ENCODE measurements at places on chromosomes 6 and 20. TPM values are rescaled to one million over a fixed set of nuclear protein-coding genes. Genes with fewer than 3 reads are reported as not detected.

- DNase-seq, result peak; percentile 43
- no peaks in the 10 kb centered on the region for H3K36me3 ChIP-seq
- no peak overlapping the region for H3K4me3 ChIP-seq
- no peaks in the 10 kb centered on the region for H3K27me3 ChIP-seq
These were observed 109.3 kb downstream of the TCP11 start for GRCh38 chr6:35031611-35032529.

Gene RBBP8NL
- total RNA-seq, result 4.2 TPM

Gene FABP7
- not detected for total RNA-seq

DNA sequence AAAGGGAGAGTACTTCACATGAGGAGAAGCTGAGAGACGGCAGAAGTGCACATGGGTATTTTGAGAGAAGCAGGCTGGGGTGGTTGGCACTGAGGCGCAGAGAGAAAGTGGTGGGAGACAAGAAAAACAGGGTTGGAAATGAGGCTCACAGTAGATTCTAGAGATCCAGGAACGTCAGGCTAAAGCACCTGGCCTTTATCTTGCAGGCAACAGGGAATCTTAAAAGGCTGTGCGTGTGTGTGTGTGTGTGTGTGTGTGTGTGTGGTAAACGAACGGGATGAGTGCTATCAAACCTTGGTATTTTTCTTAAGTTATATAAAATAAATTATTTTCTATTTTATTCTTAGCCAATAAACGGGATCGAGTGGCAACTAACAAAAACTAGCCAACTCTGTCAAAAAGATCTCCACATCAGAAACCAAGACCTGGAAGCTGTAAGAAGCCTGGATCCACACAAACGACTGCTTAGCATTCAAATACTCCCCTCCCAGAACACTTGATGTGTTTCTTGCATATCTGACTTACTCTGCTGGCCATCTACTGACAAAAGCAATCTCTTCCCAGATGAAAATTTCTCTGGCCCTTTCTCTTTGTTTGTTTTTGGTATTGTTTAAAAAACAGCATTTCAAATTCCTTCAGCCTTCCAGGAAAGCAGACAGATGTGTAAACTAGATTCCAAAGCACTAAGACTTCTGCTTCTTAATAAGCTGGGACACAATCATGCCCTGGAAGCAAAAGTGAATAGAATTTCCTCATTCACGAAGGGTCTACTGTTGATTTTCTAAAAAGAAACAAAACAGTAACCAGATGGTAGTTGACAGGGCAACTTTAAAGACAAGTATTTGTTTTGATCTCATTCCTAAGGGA is 44.8 kb upstream of the FABP7 start:
- no peaks in the 10 kb centered on the region for H3K4me1 ChIP-seq
- H3K36me3 ChIP-seq, result no peaks in the 10 kb centered on the region
- no peak overlapping the region for H3K27ac ChIP-seq
- no peaks in the 10 kb centered on the region for H3K27me3 ChIP-seq
- no peak for DNase-seq

DNA sequence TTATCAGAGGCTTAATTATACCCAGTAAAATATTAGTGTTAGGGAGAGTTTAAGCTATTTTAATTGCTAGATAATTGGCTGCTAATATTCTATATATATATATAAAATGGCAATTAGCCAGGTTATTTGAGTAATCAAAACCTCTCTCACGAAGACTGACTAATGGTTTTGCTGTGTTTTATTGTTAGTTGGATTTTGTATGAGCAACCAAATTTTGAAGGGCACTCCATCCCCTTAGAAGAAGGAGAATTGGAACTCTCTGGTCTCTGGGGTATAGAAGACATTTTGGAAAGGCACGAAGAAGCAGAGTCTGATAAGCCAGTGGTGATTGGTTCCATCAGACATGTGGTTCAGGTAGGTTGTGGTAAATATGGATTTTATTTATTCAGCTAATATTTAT is 102.2 kb downstream of the RTN4IP1 start:
- no peak overlapping the region for H3K4me3 ChIP-seq
- H3K36me3 ChIP-seq, result peaks cover 4% of the 10 kb centered on the region
- H3K27me3 ChIP-seq, result no peaks in the 10 kb centered on the region
- H3K4me1 ChIP-seq, result peaks cover 11% of the 10 kb centered on the region
- H3K27ac ChIP-seq, result no peak overlapping the region

DNA sequence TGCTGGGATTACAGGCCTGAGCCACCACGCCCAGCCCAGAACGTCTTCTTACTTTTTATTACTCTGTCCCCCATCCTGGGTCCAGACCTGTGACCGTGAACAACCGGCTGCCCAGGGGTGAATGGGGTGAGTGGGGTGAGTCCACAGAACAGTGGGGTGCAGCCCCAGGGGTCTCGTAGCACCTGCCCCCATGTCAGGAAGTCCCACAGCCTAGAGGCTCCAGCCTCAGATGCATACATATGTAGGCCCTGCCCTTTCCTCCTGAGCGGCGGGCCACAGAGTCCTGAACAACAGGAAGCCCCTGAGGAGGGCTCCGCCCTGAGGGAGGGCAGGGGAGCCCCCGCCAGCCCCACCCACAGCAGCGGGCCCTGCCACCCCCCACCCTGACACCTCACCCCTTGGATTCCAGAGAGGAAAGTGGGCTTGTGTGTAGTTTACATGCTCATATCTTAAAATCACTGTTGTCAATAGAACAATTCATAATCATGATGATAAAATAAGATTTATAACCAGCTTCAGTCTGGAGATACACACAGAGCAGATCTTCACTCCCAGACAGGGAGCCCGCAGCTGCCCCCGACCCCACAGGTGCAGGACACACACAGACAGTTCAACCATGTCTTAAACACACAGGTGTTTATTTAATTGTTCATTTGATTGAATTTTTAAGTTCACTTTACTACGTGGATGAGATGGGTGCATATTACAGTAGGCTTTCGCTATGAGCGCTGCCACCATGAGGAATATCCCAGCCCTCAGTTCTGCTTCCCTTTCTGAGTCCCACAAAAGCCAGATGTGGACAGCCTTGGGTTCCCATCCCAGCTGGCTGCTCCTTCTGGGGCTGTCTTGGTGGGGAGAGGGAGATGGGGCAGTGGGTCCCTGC is 12.4 kb upstream of the GMEB2 start:
- peak overlapping the region; percentile 60 for H3K27ac ChIP-seq
- H3K36me3 ChIP-seq, result no peaks in the 10 kb centered on the region
- no peaks in the 10 kb centered on the region for H3K27me3 ChIP-seq
- peaks cover 27% of the 10 kb centered on the region for H3K4me1 ChIP-seq

- H3K27me3 ChIP-seq, result no peaks in the 10 kb centered on the region
- no peak overlapping the region for H3K4me3 ChIP-seq
- peak overlapping the region; percentile 22 for H3K27ac ChIP-seq
- no peaks in the 10 kb centered on the region for H3K36me3 ChIP-seq
These were observed 46.3 kb upstream of the STXBP5 start for GRCh38 chr6:147157930-147158329.

- no peaks in the 10 kb centered on the region for H3K36me3 ChIP-seq
- no peaks in the 10 kb centered on the region for H3K27me3 ChIP-seq
These were observed 29.9 kb upstream of the TRIM27 start for GRCh38 chr6:28953585-28954258.

DNA sequence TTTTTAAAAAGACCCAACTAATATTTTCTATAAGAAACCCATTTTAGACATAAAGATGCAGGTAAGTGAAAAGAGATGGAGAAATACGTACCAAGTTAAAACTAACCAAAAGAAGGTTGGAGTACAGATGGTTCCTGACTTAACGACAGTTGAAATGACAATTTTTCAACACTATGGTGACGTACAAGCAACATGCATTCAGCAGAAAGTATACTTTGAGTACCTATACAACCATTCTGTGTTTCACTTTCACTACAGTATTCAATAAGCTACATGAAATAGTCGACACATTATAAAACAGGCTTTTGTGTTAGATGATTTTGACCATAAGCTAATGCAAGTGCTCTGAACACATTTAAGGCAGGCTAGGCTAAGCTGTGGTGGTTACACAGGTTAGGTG is 228.9 kb downstream of the RNGTT start:
- H3K4me3 ChIP-seq, result no peak overlapping the region
- H3K4me1 ChIP-seq, result no peaks in the 10 kb centered on the region
- no peak overlapping the region for H3K27ac ChIP-seq
- DNase-seq, result no peak
- H3K27me3 ChIP-seq, result no peaks in the 10 kb centered on the region

Gene ADAM33
- 24.5 TPM for total RNA-seq

GRCh38 chr20:22106308-22106938 is 401.0 kb downstream of the PAX1 start:
- no peak for DNase-seq
- no peak overlapping the region for H3K4me3 ChIP-seq
- no peaks in the 10 kb centered on the region for H3K27me3 ChIP-seq
- no peaks in the 10 kb centered on the region for H3K4me1 ChIP-seq
- H3K36me3 ChIP-seq, result no peaks in the 10 kb centered on the region
- H3K27ac ChIP-seq, result no peak overlapping the region

DNA sequence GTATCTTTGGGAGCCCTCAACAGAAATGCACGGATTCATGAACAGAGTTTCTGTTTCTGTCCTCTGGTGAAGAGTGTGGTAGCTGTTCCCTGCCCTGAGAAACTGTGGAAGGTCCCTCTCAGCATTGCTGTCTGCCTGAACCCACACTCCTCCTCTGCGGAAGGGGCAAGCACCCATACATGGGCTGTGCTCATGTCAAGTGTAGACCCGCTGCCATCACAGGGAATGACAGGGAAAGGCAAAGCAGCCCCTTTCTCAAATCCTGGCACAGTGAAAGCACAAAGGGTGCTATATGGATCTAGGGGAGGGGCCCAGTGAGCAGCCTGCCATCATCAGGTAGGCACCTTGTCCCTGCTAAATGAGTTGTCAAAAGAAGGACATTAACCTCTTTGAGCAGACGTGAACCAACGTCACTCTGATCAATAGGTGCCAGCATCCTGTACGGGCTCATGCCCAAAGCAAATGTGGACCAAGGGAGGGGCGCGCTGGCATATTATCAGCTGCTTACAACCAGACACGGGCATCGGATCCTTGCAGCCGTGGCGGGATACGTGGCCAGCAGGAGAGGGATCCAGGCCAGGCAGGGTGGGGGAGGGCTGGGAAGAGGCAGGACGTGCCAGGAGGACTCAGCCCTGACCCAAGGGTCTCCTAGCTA is 231.2 kb upstream of the PMEPA1 start:
- DNase-seq, result no peak
- no peaks in the 10 kb centered on the region for H3K27me3 ChIP-seq
- H3K4me3 ChIP-seq, result no peak overlapping the region
- H3K4me1 ChIP-seq, result no peaks in the 10 kb centered on the region
- H3K27ac ChIP-seq, result no peak overlapping the region

GRCh38 chr6:52391599-52391998 is 28.5 kb upstream of the EFHC1 start:
- H3K4me3 ChIP-seq, result no peak overlapping the region
- DNase-seq, result no peak
- H3K4me1 ChIP-seq, result peaks cover 17% of the 10 kb centered on the region

DNA sequence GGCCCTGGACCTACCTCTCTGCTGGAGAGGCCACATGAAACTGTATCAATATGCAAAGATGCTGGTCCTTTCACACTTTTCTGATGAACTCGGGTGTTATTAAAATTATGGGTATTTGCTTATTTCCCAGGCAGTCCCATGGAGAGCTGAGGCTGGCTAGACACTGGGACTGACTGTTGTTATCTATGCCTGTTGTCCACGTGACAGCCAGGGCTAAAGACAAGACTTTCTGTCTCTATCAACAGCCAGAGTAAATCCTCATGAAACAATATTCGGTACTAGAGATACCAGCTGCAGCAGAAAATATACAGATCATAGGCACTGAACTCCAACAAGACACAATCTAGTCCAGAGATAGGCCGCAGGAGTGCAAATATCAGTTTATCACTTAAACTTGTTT is 236.4 kb downstream of the FOXA2 start:
- no peak overlapping the region for H3K27ac ChIP-seq
- DNase-seq, result no peak
- H3K27me3 ChIP-seq, result no peaks in the 10 kb centered on the region
- no peaks in the 10 kb centered on the region for H3K4me1 ChIP-seq
- H3K4me3 ChIP-seq, result no peak overlapping the region

Gene MAFB
- 34.4 TPM for total RNA-seq

- DNase-seq, result no peak
- H3K27me3 ChIP-seq, result no peaks in the 10 kb centered on the region
- no peaks in the 10 kb centered on the region for H3K36me3 ChIP-seq
- no peak overlapping the region for H3K4me3 ChIP-seq
- H3K4me1 ChIP-seq, result no peaks in the 10 kb centered on the region
- H3K27ac ChIP-seq, result no peak overlapping the region
These were observed 1.2 kb downstream of the NOX3 start for GRCh38 chr6:155454471-155454870.

Gene ELOVL4
- 1.0 TPM for total RNA-seq
